ENCODE measurements at places on chromosomes 13 and 19.
A peak's percentile ranks its signal among the peaks of the same experiment; 100 is the strongest.

DNA sequence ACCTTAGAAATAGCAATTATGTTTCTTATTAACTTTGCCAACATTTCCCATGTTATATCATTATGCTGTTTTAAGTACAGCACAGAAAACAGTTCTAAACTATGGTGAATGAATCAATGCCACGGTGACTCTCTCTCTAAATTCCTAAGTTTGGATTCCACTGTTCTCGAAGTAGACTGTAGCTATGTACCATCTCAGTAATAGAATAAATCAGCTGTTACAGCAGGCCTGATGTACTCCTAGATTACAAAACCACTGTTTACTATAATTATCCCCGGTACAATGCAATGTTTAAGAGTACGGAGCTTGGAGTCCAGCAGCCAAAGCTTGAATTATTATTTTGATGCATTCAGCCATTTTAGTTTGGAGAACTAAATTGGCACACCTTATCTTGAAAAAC lies 476.3 kb upstream of the SLITRK1 start:
- DNase-seq, result no peak

DNA sequence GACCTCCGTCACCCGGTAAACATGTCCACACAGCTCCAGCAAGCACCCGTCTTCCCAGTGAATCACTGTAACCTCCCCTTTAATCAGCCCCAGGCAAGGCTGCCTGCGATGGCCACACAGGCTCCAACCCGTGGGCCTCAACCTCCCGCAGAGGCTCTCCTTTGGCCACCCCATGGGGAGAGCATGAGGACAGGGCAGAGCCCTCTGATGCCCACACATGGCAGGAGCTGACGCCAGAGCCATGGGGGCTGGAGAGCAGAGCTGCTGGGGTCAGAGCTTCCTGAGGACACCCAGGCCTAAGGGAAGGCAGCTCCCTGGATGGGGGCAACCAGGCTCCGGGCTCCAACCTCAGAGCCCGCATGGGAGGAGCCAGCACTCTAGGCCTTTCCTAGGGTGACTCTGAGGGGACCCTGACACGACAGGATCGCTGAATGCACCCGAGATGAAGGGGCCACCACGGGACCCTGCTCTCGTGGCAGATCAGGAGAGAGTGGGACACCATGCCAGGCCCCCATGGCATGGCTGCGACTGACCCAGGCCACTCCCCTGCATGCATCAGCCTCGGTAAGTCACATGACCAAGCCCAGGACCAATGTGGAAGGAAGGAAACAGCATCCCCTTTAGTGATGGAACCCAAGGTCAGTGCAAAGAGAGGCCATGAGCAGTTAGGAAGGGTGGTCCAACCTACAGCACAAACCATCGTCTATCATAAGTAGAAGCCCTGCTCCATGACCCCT lies 9.0 kb upstream of the CEACAM5 start:
- no peak for DNase-seq

DNA sequence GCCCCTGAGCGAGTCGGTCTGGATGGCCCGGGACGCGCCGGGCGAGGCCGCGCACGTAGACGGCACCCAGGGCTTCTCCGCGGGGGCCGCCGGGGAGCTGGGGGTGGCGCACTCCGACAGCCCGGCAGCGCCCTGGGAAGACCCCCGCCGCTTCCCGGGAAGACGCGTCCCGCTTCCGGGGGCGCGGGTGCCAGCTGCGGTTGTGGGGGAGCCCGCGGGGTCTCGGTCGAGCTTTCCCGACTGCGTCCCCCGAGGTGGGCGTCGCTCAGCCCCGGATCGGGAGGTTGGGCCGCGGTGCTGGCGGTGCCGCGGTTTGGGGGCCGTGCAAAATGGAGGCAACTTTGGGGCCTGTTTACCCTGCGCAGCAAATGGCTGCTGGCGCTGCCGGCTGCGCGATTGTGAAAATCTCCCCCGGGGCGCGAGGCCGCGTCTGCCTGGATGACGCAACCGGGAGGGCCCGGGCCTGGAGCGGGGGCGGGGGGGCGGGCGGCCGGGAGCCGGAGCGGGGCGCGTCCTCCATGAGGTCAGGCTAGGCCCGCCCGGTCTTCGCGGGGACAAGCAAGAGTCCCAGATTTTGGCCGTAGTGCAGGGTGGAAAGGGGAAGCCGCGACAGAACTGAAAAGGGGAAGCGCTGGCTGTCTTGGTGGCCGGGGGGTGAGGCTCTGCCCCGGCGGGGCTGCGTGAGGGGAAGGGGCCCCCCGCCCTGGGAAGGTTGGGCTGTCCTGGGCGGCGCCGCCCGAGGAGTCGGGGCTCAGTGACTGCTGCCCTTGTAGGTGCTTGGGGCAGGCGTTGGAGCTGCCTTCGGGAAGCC lies 11.3 kb downstream of the PEAK3 start:
- DNase-seq, result peak; percentile 98

GRCh38 chr19:29535984-29536508 lies 10.3 kb downstream of the VSTM2B start:
- no peak for DNase-seq

- DNase-seq, result no peak
Measured at GRCh38 chr13:75303263-75303662, 178.7 kb downstream of the TBC1D4 start.

DNA sequence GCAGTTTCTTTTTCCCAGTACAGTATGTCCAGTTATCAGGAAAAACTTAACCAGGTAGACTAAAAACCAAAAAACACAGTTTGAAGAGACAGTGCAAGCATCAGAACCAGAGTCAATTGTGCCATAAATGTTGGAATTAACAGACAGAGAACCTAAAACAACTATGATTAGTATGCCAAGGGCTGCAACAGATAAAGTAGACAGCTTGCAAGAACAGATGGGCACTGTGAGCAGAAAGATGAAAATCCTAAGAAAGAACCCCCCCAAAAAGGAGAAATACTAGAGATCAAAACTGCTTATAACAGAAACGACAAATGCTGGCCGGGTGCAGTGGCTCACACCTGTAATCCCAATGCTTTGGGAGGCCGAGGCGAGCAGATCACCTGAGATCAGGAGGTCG lies 47.1 kb upstream of the KLF5 start:
- DNase-seq, result no peak

- no peak for DNase-seq
Measured at GRCh38 chr13:40024204-40024966, 368.9 kb downstream of the COG6 start.

GRCh38 chr13:24650161-24650560 lies 30.0 kb upstream of the ATP12A start:
- no peak for DNase-seq
